ENCODE measurements at places on chromosomes 1 and 21.

DNA sequence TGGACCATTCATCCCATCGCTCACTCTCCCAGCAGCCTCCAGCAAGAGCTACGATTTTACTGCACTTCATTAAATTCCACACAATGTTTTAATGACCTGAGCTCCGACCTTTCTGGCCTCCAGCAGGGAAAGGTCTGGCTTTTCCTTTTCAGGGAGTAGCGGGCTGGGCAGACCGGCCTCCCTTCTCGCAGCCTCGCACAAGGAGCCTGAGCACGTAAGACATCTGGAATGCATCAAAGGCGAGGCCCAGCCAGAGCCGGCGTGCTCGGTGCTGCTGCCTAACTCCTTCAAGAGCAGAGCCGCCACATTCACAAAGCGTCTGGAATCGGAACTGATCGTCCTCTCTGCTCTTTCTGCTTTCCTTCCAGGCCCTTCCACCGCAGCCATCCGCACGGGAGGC, 32.5 kb upstream of the FHAD1 start:
- no peak for DNase-seq

- no peak for DNase-seq
Observed at GRCh38 chr1:244083383-244083943, 32.4 kb downstream of the ZBTB18 start.

- no peak for DNase-seq
Observed at GRCh38 chr1:244952940-244953339, 88.6 kb upstream of the HNRNPU start.

- DNase-seq = no peak
Observed at GRCh38 chr1:12615865-12616708, 1.9 kb downstream of the DHRS3 start.

DNA sequence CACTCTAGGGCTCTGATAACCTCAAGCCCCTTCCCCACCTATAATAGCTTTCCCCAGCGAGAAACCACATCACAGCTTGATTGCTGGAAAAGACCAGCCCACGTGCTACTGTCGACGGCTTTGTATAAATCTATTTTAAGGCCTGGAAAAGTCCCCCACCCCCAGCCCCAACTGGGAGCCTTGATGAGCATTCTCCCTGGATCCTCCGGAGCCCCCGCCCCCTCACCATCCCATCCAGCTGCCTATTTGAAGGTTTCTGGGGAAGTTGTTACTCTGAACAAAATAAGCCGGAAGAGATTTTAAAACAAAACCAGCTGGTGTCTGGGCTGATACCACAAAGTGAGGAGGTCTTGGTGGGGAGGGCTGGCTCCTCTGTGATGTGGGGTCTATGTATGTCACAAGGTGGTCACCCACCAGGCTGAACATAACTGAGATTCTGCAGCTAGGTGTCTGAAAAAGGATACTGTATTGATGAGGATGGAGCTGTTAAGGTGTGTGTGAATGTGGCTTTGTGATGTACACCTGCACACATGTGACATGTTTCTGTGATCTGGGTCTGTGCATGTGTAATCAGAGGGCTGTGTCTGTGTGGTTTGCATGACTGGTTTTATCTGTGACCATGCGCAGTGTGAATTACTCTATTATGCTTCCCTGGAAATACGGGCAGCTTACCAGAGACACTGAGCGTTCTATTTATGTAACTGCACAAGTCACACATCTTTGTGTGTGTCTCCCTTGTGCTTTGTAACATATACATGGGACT, 25.0 kb downstream of the RIMS3 start:
- DNase-seq = no peak

DNA sequence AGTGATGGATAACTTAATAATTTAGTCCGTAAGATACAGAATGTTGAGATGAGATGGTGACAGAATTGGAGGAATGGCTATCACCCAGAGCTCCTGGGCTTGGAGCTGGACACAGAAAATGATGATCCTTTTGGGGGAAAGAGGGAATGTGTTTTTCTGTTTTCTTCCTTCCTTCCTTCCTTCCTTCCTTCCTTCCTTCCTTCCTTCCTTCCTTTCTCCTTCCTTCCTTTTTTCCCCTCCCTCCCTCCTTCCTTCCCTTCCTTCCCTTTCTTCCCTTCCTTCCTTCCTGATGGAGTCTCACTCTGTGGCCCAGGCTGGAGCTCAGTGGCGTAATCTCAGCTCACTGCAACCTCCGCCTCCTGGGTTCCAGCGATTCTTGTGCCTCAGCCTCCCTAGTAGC, 2.8 kb upstream of the GPR137B start:
- no peak for DNase-seq
